ENCODE measurements at places on chromosomes 6 and 20.

DNA sequence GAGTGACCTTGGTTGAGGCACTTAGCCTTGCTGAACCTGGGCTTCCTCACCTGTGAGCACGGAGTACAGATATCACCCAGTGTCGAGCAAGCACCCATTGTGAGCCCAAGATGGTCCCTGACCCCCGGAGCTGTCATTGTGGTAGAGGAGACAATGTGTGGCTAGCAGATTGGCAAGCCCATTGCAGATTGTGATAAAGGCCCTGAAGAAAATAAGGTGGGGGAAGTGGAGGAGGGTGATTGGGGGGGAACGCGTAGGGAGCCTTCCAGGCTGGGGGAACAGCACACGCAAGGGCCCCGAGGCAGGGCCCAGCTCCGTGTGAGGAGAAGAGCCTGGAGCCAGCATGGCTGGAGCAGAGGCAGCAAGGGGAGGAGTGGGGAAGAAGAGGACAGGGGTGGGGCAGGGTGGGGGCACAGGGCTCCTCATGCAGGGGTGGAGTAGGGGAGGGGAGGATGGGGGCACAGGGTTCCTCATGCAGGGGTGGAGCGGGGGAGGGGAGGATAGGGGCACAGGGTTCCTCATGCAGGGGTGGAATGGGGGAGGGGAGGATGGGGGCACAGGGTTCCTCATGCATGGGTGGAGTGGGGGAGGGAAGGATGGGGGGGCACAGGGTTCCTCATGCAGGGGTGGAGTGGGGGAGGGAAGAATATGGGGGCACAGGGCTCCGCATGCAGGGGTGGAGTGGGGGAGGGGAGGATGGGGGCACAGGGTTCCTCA is 7.0 kb downstream of the CEBPB start:
- no peak for DNase-seq

DNA sequence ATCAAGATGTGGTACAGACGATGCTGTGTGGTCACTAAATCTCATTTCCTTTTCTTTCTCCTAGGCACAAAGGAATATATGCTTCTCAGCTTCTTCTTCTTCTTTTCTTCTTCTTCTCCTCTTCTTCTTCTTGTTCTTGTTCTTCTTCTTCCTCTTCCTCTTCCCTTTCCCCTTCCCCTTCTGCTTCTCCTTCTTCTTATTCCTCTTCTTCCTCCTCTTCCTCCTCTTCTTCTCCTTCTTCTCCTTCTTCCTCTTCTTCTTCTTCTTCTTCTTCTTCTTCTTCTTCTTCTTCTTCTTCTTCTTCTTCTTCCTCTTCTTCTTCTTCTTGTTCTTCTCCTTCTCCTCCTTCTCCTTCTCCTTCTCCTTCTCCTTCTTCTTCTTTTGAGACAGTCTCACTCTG is 190.4 kb upstream of the DTNBP1 start:
- no peak for DNase-seq

- no peak for DNase-seq
Observed at GRCh38 chr20:44649976-44650375, 1.5 kb downstream of the ADA start.

DNA sequence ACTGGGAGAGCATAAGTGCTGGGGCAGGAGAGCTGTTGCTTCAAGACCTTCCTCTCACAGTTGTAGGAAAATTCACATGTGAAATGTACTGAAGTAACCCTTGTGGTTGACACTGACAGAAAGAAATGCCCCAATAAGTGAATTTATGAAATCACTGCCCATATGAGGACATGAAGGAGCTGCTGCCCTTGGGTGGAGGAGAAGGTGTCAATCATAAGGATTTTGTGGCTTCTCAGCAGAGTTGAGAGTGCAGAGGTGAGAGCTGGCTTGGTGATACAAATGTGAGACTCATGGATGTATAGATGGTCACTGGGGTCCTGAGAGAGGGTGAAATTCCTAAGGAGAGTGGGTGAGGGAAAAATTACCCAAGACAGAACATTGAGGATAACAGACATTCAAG is 33.9 kb upstream of the CMTR1 start:
- no peak for DNase-seq
